ENCODE measurements at places on chromosomes 11 and 22.

DNA sequence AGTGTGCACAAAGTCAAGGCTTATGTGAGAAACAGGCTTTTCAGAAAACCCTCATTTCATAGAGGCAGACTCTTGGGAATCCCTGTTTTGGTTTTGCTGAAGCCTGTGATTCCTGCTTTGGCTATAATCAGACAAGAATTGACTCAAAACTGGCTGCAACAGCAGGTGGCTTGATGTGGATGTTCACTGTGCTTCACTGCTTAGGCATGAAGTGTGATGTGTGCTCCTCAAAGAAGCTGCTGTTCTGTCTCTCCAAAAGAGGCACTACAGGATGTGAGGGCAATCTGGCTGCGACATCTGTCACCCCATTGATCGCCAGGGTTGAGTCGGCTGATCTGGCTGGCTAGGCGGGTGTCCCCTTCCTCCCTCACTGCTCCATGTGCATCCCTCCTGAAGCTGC lies 103.5 kb downstream of the C11orf58 start:
- no peak for DNase-seq

DNA sequence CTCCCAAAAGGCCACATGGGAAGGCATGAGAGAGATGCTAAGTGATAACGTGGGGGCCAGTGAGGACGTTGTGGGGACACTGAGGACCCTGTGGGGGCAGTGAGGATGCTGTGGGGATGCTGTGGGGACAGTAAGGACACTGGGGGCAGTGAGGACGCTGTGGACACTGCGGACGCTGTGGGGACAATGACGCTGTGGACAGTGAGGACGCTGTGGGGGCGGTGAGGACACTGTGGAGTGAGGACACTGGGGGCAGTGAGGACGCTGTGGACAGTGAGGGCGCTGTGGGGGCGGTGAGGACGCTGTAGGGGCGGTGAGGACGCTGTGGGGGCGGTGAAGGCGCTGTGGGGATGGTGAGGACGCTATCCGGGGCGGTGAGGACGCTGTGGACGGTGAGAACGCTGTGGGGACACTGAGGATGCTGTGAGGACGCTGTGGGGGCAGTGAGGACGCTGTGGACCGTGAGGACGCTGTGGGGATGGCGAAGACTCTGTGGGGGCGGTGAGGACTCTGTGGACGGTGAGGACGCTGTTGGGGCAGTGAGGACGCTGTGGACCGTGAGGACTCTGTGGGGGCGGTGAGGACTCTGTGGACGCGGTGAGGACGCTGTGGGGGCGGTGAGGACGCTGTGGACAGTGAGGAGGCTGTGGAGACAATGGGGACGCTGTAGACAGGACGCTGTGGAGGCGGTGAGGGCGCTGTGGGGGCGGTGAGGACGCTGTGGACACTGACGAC lies 1.8 kb downstream of the GP1BB start:
- DNase-seq, result no peak

DNA sequence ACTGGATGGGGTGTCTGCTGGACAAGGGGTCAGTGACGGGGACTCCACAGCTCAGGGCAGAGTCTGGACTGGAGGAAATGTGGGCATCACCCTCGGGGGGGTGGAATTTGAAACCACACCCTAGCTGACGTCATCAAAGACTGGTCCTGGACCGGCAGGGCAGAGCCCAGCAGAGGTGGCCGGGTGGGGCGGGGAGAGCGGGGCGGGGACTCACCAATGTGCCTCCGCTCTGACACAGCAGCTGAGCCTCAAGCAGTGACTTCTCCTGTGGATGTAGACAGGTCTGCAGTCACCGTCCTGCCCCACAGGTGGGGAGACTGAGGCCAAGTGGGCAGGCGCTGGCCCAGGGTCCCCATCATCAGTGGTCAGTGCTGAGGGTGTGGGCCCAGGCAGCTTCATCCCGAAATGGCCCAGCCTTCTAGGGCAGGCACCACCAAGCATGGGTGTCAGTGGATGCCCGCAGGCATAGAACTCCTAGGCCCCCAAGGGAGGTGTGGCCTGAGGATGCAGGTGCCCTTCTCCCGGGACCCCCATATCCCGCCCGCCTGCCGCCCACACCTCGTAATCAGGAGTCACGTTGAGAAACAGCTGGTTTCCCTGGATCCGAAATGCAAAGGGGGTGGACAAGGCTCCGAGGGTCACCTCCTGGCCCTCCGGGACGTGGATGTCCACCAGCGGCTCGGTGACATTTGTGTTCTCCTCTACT lies 603 bp downstream of the CDHR5 start:
- DNase-seq, result no peak

DNA sequence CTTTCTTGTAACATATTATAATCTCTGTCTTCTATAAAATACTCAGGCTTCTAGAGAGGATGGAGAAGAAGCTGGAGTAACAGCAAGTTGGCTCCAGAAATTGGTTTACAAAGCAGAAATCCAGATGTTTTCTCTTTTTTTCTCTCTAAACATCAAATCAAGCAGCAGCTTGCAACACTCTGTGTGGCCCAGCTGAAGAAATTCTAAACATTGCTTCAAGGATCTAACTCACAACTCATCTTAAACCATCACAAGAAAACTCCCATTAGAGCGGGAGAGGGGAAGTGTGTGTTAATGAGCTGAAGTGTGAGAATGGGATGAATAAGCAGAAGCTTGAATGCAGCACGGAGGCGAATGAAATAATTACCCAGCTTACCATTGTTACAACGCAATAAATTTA lies 146.5 kb downstream of the OPCML start:
- DNase-seq, result no peak

DNA sequence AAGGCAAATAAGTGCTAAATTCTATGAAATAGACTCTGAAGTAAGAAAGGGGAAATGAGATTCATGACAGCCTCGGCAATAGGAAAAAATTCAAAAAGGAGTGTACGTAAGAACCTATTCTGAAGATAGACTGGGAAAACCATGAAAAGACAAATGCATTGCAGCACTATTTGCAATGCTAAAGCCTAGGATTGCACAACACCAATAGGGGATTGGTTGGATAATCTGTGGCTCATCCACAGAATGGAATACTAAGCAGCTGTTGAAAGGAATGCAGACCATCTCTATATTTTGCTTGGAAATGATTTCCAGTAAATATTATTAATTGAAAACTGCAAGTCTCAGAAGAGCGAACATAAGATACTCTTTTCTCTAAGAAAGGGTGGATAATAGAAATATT lies 91.7 kb upstream of the CLMP start:
- no peak for DNase-seq

- no peak for DNase-seq
These were observed 17.3 kb downstream of the RTN4RL2 start for GRCh38 chr11:57477507-57478189.

GRCh38 chr11:60711276-60711675 lies 11.9 kb downstream of the MS4A8 start:
- no peak for DNase-seq

All from stimulated activated CD8-positive, alpha-beta memory T cell treated with anti-CD3 and anti-CD28 coated beads, Interleukin-7, amount 100 ng/mL, for 24 hours (primary cell).